ENCODE measurements at places on chromosomes 13 and 19. TPM values are rescaled to one million over a fixed set of nuclear protein-coding genes. Genes with fewer than 3 reads are reported as not detected.
A peak's percentile ranks its signal among the peaks of the same experiment; 100 is the strongest.

GRCh38 chr13:79352107-79352506, 53.9 kb downstream of the RBM26 start:
- no peak for DNase-seq

DNA sequence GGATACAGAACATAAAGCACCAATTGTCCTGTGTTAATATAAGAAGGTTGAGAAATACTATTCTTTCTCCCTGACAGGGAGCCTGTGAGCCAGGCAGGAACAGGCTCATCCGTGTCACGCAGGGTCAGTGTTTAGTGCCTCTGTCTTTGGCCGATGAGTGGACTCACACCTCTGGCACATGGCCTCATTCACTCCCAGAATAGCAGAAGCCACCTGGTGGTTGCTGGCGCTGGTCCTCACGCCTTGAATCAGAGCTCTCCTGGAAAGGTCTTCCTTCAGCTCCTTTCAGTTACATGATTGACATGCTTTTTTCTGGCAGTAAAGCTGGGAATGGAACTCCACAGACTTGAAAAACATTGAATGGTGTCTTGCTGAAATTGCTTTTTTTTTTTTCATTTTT, 28.1 kb upstream of the SIAH3 start:
- no peak for DNase-seq

DNA sequence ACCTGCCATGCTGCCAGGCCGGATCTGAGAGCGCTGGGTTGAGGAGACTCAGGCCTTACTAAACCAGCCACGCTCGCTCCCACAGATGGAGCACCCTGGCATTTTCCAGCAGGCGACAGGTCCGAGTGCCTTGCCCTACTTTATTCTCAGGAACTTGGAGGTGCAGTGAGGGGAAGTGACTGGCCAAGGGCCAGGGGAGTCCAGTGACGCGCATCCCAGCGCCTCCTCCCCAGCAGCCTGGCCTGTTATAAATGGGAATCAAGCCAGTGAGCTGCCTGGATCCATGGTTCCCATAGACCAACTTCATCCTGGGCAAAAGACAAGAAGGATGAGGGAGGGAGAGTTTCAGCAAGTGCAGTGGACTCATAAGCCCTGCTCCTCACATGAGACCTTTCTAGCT, 35.5 kb downstream of the TMED1 start:
- no peak for DNase-seq

DNA sequence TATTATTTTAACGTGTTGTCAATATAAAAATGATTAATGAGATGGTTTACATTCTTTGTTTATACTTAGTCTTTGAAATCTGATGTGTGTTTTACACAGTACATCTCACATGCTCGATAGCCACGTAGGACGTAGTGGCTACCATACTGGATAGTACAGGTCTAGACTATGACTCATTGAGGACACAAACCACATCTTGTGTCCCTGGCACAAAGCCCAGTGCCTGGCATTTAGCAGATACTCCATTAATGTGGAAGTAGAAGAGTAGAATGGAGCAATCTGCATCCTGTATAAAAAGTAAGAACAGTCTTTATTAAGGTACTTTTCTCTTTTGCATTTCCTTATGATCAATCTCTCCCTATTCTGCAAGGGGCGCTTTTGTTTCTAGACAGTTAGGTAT, 49.0 kb upstream of the FRY start:
- peak; percentile 54 for DNase-seq

GRCh38 chr13:40232311-40233040, 434.0 kb downstream of the FOXO1 start:
- no peak for DNase-seq

- DNase-seq = no peak
Measured at GRCh38 chr13:32016631-32017030, 14.9 kb upstream of the FRY start.

- no peak for DNase-seq
Measured at GRCh38 chr19:8168537-8168936, 19.1 kb upstream of the FBN3 start.

- DNase-seq = no peak
Measured at GRCh38 chr13:29005035-29005762, 185.1 kb downstream of the MTUS2 start.

DNA sequence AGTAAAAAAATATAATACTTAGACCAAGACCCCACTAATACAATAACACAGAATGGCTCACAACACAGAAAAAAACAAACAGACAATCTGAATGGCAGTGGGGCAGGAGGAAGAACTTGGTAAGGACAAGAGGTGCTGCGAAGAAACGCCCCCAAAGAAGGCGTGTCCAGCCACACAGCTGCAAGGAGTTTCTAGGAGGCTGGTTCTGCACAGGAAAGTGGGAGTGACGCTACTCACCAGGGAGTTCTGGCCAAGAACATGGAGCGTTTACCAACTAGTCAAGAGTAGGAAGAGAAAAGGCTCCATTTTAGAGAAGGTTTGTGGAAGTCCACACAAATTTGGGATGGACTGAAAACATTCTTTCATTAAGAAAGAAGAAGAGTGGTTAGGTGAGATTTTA, 95.3 kb upstream of the SLC15A1 start:
- DNase-seq = no peak

DNA sequence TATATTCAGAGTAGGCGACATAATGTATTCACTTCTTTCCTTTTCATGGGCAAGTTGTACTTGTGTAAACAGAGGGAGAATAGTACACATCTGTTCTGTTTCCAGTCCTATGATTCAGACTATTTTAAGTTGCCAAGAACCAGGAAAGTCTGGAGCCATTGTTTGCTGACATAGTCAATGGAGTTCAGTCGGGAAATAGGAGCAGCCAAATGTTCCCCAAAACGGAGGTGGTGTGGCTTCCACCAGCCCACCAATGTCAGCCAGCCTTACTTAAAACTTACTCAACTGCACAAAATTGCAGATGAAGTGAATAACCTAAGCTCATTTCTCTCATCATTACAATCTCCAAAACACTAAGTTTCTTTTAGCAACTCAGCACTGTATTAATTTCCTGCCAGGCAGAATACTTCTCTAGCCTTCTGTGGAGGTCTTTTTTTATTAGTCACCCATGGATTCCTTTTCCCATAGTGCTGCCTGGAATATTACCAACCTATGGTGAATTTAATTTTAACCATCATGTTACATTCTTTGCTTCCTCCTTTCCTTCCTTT, 22.3 kb upstream of the CSNK1A1L start:
- DNase-seq = no peak

DNA sequence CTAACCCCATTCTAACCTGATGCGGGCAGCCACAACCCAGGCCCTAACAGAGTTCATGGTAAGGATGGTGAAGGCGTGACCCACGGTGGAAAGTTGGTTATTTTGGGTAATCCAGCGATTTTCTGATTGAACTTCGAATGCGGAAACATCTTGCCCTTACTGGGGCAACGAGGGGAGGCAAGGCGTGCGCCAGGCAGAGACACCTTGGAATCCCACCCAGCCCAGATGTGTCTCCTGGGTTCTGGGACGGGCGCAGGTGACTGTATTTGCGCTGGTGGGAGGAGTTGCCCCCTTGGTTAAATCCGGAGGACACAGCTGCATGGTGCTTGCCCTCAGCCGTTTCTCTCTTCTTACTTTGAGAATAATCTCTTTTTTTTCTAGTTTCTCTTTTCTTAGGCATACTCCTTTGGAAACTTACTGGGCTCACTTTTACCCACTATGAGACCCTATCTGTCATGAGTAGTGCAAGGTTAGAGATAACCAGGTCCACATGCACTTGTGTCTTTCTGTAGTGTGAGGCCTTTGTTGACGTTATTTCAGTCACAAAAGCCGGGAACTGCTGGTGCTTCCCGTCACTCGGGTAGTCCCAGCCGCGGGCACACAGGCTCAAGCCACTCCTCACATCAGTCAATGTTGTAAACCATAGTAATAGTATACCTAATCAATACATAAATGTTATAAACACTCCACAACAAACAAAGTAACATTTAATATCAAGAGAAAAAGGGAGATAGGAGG, 81.5 kb downstream of the ATP11A start:
- DNase-seq = no peak

DNA sequence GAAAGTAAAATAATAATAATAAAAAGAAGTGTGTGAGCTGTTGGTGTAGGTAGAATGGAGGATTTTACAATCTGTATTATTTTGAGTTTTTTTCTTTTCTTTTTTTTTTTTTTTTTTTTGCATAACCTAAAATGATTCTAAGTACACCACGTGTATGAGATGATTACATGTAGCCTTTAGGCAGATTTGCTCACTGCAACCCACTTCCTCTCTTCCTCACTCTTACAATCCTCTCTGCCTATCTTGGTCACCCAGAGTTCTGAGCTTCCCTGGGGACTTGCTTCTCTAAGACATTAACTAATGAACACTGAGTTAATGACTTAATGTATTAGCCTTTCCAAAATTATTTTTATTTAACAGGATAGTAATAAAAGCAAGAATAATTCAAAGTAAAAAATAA, 1169.6 kb downstream of the EFNB2 start:
- no peak for DNase-seq

- no peak for DNase-seq
Measured at GRCh38 chr19:10277795-10278589, 7.1 kb downstream of the ICAM1 start.

BIVM gene
- 12.8 TPM for polyA plus RNA-seq

CASP14 gene
- polyA plus RNA-seq = not detected

AZU1 gene
- polyA plus RNA-seq = 0.15 TPM

CUL4A gene
- 44.5 TPM for polyA plus RNA-seq

LYL1 gene
- polyA plus RNA-seq = 2.2 TPM

KCNN1 gene
- polyA plus RNA-seq = 3.6 TPM

RAB3A gene
- 9.7 TPM for polyA plus RNA-seq

SLITRK6 gene
- 5.2 TPM for polyA plus RNA-seq

Data from SK-N-SH (cell line).